Naive thymus-derived CD8-positive, alpha-beta T cell (primary cell): ENCODE measurements at places on chromosomes 4 and X.

- no peak overlapping the region for H3K27ac ChIP-seq
- no peaks in the 10 kb centered on the region for H3K36me3 ChIP-seq
- peaks cover 4% of the 10 kb centered on the region for H3K4me1 ChIP-seq
- peaks cover 13% of the 10 kb centered on the region for H3K27me3 ChIP-seq
- H3K4me3 ChIP-seq = no peak overlapping the region
These were observed 118.1 kb downstream of the ENPP6 start for GRCh38 chr4:184099535-184099966.

GRCh38 chr4:109683621-109684253 is 19.5 kb downstream of the CASP6 start:
- H3K4me1 ChIP-seq = peaks cover 17% of the 10 kb centered on the region
- peaks cover 75% of the 10 kb centered on the region for H3K36me3 ChIP-seq
- no peak overlapping the region for H3K4me3 ChIP-seq
- no peak overlapping the region for H3K27ac ChIP-seq
- no peak for DNase-seq

GRCh38 chr4:107562316-107562715 is 157.7 kb downstream of the PAPSS1 start:
- H3K36me3 ChIP-seq = peaks cover 7% of the 10 kb centered on the region
- H3K4me1 ChIP-seq = no peaks in the 10 kb centered on the region
- peaks cover 62% of the 10 kb centered on the region for H3K27me3 ChIP-seq
- H3K4me3 ChIP-seq = no peak overlapping the region
- H3K27ac ChIP-seq = no peak overlapping the region

DNA sequence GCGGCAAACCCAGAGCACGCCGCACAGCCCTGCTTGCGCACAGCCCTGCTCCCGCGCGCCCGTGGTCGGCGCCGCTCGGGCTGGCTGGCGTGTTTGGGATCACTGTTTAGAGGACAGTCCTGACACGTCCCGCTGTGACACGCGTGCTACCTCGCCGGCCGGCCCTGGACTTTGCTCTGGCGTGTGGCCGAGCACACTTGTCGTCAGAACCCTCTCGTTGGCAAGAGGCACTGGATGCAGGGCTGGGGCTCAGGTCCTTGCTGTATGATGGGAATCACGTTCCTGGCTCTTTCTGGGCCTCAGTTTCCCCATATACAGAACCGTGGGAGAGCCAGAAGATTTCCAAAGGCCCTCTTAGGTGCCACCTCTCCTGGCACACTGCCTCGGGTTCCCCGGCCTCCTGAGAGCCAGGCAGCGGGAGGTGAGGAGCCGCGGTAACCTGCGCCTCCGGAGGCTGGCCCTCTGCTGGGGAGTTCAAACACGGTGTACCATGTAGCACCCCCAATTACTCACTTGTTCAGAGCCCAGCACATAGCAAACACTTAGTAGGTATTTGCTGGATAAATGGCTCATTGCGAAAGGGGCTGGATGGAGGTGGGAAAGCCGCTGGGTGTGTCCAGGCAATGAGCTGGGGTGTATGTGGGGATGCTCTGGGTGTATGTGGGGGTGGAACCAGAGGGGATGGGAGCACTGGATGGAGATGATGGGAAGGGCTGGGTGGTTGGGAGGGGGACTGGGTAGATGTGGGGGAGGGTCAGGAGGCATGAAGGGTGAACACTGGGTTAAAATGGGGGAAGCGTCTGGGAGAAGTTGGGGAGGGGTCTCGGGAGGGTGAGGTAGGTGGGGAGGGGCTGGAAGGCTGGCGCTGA is 76.6 kb downstream of the HTRA3 start:
- no peak overlapping the region for H3K27ac ChIP-seq
- H3K27me3 ChIP-seq = peaks cover 4% of the 10 kb centered on the region
- no peak for DNase-seq

DNA sequence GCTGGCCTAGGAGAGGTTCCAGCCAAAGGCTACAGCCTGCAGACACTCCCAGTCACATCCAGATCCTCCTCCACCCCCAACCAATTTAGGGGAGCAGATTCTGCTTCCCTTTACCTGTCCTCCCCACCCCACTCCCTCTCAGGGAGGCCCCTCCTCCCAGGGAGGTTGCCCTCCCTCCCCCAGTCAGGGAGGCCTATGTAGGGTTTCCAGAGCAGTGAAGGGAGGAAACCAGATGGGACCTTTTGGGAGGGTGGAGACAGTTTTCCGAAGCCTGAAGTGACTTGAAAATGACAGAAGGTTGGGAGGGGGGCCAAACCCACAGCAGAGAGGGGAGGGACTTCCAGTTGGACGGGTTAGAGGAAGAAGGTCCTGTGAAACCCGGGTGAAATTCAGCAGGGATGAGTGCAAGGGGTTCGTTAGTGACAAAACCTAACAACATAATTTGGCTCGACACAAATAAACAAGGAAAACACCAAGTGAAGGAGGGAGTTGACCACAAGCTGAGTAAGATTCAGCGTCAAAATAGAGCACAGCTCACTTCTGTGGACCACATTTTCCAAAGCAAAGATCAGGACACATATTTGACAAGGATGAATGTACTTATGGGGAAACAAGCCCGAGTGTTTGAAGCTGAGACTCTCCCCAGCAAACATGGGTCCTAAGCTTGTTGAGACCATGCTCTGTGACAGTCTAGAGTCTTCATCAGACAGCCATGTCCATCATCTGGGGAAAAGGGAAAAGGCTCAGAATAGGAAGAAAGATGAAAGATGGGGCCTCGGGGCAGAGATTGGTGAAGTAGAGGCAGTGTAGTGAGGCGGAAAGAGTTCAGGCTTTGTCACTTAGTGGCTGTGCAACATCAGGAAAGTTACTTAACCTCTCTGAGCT is 46.4 kb downstream of the PRPS1 start:
- H3K4me3 ChIP-seq = peak overlapping the region; percentile 79
- no peak for DNase-seq
- peaks cover 67% of the 10 kb centered on the region for H3K4me1 ChIP-seq
- peak overlapping the region; percentile 100 for H3K27ac ChIP-seq
- no peaks in the 10 kb centered on the region for H3K27me3 ChIP-seq

DNA sequence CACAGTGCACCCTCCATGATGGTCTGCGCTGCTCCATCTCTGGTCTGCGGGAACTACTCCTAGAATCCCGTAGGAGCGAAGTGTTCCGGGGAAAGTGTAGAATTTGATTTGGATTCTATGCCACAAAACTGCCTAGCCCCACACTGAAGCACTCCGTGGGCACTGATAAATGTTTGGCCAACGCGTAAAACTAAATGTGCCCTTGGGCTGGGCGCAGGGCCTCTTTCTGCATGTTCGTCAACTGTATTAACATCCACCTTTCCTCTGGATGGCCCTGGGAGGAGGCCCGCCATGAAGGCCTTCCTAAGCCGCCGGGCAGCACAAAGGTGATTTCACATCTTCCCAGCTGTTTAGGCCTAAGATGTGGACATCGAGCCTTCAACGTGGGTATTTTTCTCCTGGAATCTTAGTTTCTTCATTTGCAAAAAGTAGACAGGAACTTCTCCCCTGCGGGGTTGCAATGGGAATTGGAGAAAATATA is 2.6 kb downstream of the MSX1 start:
- H3K27me3 ChIP-seq = peaks cover 89% of the 10 kb centered on the region
- peaks cover 5% of the 10 kb centered on the region for H3K36me3 ChIP-seq
- DNase-seq = no peak
- H3K4me1 ChIP-seq = peaks cover 47% of the 10 kb centered on the region
- no peak overlapping the region for H3K27ac ChIP-seq
- H3K4me3 ChIP-seq = peak overlapping the region; percentile 91

DNA sequence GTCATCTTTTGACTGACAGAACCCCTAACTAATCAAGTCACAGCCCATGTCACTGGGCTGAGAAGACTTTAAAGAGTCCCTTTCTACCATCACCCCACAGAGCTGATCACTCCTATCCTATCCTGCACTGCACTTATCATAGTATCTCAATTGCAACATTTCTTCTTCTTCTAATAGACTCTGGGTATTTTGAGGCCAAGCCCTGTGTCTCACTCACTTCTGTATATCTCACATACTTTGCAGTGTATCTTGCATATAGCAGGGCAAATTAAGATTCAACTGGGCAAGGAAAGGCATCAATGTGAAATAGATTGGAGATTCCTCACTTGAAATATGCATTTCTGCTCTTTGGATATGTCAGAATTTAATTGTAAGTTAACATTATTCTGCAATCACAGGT is 531.5 kb upstream of the SLIT2 start:
- H3K27me3 ChIP-seq = no peaks in the 10 kb centered on the region
- no peak overlapping the region for H3K27ac ChIP-seq
- H3K4me3 ChIP-seq = no peak overlapping the region

DNA sequence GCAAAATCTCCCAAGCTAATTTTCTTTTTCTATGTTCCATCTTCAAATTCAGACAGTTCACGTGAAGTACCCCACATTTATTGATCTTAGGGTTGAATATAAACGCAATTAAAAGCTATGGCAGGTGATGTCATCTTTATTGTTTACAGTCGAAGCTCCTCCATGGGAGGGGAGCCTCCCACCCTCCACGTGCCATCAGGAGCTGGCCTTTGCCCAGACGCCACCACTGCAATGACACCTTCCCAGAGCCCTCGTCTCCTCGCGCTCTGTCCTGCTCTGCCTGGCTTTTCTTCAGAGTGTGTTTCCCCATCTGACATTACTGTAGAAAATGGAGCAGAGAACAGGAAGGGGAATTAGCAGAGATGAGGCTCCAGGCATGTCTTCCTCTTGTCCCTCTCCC is 18.8 kb upstream of the CYP4V2 start:
- no peaks in the 10 kb centered on the region for H3K4me1 ChIP-seq
- H3K27ac ChIP-seq = no peak overlapping the region
- H3K36me3 ChIP-seq = peaks cover 2% of the 10 kb centered on the region
- H3K4me3 ChIP-seq = no peak overlapping the region

- H3K27me3 ChIP-seq = no peaks in the 10 kb centered on the region
- no peak for DNase-seq
- no peaks in the 10 kb centered on the region for H3K36me3 ChIP-seq
These were observed 5.1 kb upstream of the OCRL start for GRCh38 chrX:129534816-129535578.

DNA sequence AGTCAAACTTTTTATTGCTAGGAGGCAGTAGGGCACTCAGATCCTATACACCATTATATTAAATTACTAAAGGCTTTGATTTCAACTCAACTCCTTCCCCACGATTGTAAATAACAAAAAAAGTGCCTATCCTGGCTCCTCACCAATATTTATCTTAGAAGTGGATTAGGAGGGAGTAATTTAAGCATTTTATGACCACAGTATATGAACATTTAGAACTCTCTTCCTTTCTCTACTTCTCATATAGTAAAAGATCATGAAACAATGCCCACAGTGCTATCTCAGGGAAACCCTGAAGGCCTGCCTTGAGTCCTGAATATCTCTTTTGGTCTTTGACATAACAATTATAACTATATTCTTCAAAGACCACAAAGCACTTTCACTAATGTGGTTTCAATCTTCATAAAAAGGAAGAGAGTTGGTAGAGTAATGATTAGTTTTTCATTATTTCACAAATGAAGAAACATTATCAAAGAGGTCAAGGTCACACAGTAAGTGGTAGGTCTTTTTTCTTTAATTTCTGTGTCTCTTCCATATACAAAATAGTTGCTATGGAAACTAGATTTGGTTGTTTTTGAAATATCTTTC is 29.1 kb upstream of the ADH1C start:
- H3K27me3 ChIP-seq = peaks cover 6% of the 10 kb centered on the region
- H3K4me3 ChIP-seq = no peak overlapping the region
- no peak overlapping the region for H3K27ac ChIP-seq
- H3K36me3 ChIP-seq = no peaks in the 10 kb centered on the region
- no peak for DNase-seq
- H3K4me1 ChIP-seq = no peaks in the 10 kb centered on the region

GRCh38 chrX:132395645-132396044 is 93.2 kb downstream of the MBNL3 start:
- H3K36me3 ChIP-seq = peaks cover 23% of the 10 kb centered on the region
- H3K27me3 ChIP-seq = no peaks in the 10 kb centered on the region
- H3K4me1 ChIP-seq = peaks cover 2% of the 10 kb centered on the region
- no peak overlapping the region for H3K27ac ChIP-seq
- H3K4me3 ChIP-seq = no peak overlapping the region
- no peak for DNase-seq

GRCh38 chr4:182504463-182504862 is 261.3 kb downstream of the TENM3 start:
- DNase-seq = no peak
- no peak overlapping the region for H3K4me3 ChIP-seq
- peaks cover 38% of the 10 kb centered on the region for H3K27me3 ChIP-seq
- no peaks in the 10 kb centered on the region for H3K4me1 ChIP-seq
- no peak overlapping the region for H3K27ac ChIP-seq

GRCh38 chrX:19776753-19777152 is 110.6 kb downstream of the SH3KBP1 start:
- no peak for DNase-seq
- peaks cover 5% of the 10 kb centered on the region for H3K36me3 ChIP-seq
- no peaks in the 10 kb centered on the region for H3K27me3 ChIP-seq
- peak overlapping the region; percentile 83 for H3K27ac ChIP-seq
- H3K4me1 ChIP-seq = peaks cover 57% of the 10 kb centered on the region
- peak overlapping the region; percentile 44 for H3K4me3 ChIP-seq

DNA sequence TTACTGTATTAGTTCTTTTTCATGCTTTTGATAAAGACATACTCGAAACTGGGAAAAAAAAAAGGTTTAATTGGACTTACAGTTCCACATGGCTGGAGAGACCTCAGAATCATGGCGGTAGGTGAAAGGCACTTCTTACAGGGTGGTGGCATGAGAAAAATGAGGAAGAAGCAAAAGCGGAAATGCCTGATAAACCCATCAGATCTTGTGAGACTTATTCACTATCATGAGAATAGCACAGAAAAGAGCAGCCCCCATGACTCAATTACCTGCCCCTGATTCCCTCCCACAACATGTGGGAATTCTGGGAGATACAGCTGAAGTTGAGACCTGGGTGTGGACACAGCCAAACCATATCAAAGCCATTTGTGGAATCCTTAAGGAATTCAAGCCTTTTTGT is 1238.9 kb downstream of the ADGRL3 start:
- DNase-seq = no peak
- H3K4me3 ChIP-seq = no peak overlapping the region
- H3K4me1 ChIP-seq = no peaks in the 10 kb centered on the region
- no peaks in the 10 kb centered on the region for H3K36me3 ChIP-seq
- H3K27me3 ChIP-seq = no peaks in the 10 kb centered on the region
- no peak overlapping the region for H3K27ac ChIP-seq

DNA sequence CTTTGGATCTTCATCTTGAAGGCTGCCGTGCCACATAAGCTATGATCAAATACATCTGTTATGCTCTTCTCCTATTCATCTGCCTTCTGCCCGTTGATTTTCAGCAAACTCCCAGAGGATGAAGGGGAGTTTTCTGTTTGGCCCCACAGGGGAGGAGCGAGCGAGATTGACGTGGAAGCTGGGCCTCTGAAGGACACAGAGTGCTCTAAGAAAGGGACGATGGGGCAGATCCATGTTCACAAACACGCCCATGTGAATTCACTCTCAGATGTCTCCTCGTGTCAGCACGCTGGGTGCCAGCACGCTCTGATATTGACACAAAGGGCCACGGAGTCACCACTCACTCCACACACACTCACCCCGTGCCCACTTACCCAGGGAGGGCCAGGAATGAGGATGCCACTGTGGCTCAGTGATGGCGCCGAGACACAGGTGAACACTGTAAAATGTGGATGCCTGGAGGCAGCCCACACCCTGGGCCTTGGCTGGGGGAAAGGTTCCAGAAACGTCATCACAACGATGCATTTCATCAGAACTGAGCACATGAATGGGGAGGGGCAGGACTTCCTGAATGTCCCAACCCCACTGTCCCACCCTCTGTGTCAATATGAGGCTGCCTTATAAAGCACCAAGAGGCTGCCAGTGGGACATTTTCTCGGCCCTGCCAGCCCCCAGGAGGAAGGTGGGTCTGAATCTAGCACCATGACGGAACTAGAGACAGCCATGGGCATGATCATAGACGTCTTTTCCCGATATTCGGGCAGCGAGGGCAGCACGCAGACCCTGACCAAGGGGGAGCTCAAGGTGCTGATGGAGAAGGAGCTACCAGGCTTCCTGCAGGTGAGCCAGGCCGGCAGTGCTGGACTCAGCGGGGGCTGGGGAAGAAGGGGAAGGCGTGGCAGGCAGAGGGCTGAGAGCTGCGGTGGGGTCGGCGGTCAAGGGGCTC is at the start of gene S100P:
TSS of gene S100P (plus strand) at position 648 of the 946 bp plus-strand sequence. CDS start at position 703, 55 bp downstream.
- peak within 1 kb of the TSS; percentile 92 for H3K27ac ChIP-seq
- peaks cover 50% of the 10 kb centered on the region for H3K4me1 ChIP-seq
- no peaks in the 10 kb centered on the region for H3K36me3 ChIP-seq
